ENCODE measurements at places on chromosomes 3 and 15.

- DNase-seq, result no peak
Observed at GRCh38 chr3:88180398-88180999, 30.7 kb downstream of the C3orf38 start.

DNA sequence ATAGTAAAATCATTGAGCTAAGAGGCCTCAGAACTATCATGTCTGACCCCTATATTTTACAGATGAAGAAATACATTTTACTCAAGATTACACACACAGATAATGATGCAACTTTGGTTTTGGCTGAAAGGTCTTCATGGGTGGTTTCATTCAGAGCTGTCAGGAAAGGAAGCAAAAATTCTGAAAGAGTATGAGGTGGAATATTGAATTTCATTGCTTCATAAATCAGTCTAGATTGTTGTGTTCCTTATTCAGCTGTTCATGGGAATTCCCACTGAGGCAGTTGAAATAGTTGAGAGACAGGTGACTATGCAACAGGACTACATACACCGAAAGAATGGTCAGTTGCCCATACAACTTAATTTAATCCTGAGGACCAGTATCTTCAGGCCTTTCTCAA lies 39.4 kb downstream of the CD200 start:
- no peak for DNase-seq

GRCh38 chr3:156551746-156552145 lies 3.2 kb downstream of the SSR3 start:
- no peak for DNase-seq

DNA sequence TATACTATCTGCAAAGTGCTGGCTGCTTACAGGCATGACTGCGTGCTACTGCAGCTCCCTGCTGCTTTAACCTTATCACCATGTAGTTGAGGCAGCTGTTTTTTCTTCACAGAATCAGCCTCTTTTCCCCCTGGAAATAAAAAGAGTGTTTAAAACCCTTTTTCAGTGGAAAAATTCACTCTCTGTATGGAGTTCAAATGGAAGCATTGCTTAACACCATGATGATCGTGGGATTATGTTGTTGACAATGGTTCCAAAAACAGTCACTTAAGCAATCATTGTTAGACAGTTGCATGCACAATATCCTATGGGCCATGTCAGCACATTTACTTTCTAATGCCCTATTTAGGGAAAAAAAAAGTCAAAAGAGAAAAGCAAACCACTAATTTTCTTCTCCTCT lies 536.4 kb downstream of the UNC13C start:
- no peak for DNase-seq

- DNase-seq, result no peak
Observed at GRCh38 chr3:146903927-146904326, 298.8 kb upstream of the PLSCR5 start.

GRCh38 chr15:44883199-44883877 lies 73.1 kb upstream of the TERB2 start:
- DNase-seq, result no peak

DNA sequence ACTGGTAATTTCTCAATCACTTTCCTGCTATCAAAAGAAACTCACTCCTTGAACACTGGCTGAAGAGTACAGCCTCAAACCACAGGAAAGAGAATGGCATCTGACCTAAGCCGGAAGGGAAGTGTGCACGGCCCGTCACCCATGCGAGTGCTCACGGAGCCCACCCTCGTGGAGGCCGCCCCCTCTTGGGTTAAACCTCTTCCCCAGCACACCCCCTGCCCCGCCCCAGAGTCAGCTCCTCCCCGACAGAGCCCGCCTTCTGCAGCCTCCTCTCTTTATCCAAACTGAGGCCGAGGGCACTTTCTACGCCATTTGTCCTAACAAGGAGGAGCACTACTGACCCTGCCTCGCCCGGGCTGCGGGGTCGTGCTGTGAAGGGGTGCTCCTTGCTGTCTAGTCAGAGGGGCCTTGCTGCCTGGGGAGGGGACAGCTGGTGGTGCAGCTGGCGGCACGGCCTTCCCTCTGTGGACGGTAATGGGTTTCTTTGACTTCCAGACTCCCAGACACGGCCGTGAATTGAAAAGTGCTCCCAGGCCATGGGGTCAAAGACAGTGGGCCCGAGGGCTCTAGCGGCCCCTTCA lies 137.7 kb downstream of the NSMCE3 start:
- DNase-seq, result no peak

GRCh38 chr3:5017925-5018531 lies 38.8 kb downstream of the BHLHE40 start:
- DNase-seq, result peak; percentile 86

DNA sequence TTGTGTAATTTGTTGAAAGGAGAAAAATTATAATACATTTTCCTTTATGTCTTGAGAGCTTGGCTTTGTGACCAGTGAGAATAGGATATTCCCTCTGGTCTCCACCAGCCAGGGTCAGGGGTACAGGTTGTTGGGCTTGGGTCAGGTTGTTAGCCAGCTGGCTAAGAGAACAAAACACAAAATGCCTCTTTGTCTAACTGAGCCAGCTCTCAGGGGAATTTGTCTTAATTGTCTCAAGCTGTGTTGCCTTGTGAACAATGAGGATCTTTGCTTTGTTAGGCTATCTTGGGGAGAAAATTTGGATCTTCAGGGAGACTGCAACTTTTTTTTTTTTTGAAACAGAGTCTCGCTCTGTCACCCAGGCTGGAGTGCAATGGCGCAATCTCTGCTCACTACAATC lies 17.7 kb upstream of the GK5 start:
- DNase-seq, result no peak

DNA sequence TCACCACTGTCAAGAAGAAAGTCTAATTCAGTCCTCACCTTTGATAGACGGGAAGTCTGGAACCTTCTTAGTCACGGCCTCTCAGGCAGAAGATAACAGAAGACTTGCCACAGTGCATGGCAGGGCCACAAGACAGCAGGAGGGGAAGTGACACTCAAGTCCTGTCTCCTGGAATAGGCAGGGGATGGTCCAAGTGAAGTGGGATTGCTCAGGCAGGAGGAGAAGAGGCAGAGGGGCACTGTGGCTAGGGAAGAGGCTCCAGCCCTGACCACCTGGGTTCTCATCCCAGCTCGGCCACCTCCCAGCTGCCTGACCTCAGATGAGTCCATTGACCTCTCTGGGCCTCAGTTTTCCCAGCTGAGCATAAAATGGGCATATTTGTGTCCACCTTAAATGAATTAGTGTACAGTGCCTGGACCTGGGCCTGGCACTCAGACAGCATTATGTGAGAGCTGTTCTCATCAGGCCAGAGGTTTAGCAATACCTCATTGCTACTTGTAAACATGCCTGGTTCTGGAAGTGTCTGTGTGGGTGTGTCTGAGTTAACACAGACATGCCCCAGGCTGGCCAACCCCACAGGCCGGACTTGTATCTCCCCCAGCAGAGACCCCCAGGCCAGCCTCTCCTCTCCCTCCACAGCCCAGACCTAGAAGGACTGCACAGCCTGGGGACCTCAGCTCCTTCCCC lies 11.5 kb upstream of the PCSK6 start:
- no peak for DNase-seq

DNA sequence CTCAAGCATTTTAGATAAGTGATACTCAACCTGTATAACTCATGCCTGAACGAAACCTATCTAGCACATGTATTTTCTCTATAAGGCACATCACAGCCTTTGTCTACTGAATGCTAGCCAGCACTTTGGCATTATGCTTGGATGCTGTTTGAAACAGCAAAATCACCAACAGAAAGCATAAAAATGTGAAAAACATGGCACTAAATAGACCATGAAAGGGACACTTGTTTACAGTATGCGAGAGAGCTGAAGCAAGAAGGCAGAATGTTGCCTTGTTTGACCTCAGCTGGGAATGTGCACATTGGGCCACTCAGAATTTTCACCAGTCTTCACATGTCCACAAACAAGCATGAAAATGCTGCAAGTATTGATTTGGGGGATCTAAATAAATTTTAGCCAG lies 59.5 kb downstream of the MINDY2 start:
- no peak for DNase-seq

GRCh38 chr3:20073683-20074082 lies 33.4 kb downstream of the KAT2B start:
- no peak for DNase-seq

DNA sequence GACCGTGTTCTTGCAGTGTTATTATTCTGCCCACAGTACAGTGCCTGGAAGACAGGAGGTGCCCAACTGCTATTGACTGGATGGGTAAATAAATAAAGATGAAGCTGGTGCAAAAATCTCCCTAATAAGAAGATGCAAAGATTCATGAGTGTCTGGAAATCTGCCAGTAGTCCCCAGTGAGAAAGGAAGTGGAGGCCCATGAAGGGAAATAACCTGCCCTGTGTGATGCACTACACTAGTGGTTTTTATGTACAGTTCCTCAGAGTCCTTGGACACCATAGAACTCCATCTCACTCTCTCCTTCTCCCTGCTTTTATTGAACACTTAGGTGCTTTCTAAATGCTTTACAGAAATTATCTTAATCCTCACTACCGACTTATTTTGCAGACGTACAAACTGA lies 8.3 kb upstream of the SUCLG2 start:
- DNase-seq, result no peak

DNA sequence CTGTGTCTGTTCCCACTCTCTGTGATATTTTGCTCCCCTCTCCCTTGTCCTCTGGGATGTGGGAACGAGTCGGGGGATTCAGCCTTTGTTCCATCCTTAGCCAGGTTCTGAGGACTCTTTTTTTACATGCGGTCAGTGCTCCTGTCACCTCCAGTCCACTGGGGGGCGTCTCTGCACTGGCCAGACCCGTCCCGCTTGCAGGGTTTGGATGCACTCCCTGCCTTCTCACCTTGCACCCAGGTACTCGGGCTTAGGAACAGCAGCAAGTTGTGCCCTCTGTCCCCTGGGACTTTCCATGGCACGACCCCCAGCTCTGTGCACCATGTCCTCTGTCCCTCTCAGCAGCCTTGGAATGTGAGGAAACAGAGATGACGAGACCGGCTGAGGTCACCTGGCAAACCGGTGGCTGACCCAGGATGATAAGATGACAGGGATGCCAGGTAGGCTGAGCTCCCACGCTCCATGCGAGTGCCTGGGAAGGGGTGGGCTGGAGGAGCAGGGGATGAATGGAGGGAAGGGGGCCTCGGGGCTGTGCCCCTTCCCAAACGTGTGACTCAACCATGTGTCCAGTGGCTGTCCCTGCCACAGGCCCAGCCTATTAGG lies 27.3 kb upstream of the FGD5 start:
- peak; percentile 83 for DNase-seq

DNA sequence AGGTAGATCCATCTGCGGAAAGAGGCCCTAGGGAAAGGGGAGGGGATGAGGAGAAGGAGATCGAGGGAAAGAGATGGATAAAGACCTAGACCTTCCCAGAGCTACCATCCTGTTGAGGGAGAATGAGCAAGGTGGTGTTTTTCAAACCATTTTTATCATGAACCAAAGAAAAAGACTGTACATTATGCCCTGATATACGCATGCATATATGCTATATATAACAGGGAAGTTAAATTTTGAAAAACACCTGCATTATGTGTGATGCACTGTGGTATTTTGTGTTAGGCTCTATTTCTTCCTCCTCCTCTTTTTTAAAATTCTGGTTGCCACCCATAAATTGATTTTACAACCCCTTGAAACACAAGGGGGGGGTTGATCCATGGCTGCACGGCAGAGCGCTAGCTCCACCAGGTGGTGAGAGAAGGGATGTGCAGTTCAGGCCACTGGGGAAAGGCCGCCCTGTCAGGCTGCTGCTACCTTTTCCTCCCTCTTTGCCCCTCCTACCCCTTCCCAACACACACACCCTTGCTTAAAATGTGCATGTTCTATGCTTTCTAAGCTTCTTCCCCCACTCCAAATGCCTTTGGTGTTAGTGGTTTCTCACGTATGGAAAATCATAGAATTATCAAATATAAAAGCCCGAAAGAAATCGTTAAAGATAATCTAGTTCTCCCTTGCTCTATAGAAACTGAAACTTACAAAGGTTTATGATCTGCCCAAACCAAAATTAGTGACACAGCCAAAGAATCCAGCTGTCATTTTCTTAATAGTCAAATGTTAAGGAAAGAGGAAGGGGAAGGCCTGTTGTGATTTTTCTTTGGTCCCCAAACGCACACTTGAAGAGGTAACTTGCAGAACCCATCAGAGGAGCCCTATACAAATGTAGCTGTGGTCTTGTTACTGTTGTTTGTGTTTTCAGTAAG lies 262.0 kb upstream of the UMPS start:
- no peak for DNase-seq

DNA sequence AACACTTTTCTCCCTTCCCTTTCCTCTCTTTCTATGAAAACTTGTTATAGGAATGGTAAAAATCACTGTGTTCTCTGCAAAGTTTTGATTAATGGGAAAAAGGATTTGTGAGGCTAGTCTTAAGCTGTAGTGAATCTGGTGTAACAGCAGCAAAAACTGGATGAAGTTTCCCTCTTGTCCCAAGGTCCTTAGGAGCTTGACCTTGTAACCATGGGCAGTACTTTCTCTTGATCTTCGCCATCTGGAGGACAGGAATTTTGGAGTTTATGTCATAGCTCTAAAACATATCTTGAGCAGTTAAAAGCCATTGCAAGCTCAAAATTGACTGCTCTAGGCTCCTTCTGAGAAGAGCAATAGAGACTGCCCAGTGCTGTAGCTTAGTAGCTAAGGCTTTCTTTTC lies 56.5 kb upstream of the GPD1L start:
- DNase-seq, result no peak

GRCh38 chr3:31876331-31876730 lies 104.7 kb downstream of the OSBPL10 start:
- DNase-seq, result no peak

- DNase-seq, result no peak
Observed at GRCh38 chr15:64851503-64851840, 9.8 kb downstream of the PLEKHO2 start.

GRCh38 chr3:177300039-177300833 lies 103.0 kb upstream of the TBL1XR1 start:
- peak; percentile 65 for DNase-seq

DNA sequence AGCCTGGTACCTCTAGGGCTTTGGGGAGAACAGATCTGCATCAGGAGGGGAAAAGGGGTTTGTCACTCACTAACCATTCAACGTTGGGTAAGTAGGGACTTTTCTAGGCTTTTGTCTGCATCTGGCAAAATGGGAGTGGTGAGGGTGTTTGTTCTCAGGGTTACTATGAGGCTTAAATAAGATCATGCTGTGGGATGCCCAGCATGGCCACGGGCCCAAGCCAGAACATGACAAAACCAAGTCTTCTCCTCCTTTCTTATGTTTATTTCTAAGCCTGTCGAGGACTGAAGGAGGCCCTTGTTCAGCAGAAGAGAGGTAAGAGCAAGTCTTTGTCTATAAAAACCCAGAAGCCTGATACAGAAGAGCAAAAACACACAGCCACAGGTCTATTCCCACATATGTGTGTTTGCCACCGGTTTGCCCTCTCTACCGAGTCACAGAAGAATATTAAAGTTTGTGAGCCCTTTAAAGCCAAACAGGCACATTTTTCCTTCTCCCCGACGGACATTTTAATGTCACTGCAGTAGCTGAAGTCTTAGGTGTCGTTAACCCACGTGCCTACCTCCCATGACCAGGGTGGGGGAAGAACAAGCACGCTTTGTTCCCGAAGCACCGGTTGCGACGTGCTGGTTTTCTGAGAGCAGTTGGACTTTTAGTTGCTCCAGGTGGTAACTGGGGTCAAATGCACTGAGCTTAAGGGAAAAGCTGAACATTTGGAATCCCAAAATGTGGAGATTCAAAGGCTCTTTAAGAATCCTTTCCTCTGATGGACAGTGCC lies 72.1 kb downstream of the NOX5 start:
- DNase-seq, result no peak
